MG63 (cell line): ENCODE measurements at places on chromosomes 4 and X. TPM values are rescaled to one million over a fixed set of nuclear protein-coding genes. Genes with fewer than 3 reads are reported as not detected.
A peak's percentile ranks its signal among the peaks of the same experiment; 100 is the strongest.

- peak; percentile 3 for DNase-seq
Observed at GRCh38 chr4:41538017-41538733, at the start of gene LIMCH1. LIMCH1 (plus strand) TSS chr4:41538157; CDS start chr4:41605996, 67,839 bp downstream.

- peak; percentile 9 for DNase-seq
Observed at GRCh38 chr4:11165052-11165451, 263.6 kb downstream of the HS3ST1 start.

GRCh38 chrX:37752936-37753335, 26.9 kb upstream of the CYBB start:
- DNase-seq: no peak

DNA sequence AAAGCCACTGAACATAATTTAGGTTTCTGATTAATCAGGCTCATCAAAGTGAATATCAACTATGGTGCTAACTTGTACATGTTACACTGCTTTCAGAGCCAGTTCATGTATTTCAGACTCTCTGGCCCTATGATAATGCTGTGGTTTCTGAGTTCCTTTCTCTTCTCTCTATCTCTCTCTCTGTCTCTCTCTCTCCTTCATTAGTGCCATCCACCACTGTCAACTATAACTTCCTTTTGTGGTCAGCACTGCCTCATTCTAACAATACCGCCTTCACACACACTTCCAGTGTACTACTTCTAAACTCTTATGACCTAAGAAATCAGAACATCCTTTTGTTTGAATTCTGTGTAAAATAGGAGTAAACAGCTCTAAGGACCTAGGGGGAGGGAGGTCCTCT, 907.1 kb downstream of the RPA4 start:
- DNase-seq: no peak

DNA sequence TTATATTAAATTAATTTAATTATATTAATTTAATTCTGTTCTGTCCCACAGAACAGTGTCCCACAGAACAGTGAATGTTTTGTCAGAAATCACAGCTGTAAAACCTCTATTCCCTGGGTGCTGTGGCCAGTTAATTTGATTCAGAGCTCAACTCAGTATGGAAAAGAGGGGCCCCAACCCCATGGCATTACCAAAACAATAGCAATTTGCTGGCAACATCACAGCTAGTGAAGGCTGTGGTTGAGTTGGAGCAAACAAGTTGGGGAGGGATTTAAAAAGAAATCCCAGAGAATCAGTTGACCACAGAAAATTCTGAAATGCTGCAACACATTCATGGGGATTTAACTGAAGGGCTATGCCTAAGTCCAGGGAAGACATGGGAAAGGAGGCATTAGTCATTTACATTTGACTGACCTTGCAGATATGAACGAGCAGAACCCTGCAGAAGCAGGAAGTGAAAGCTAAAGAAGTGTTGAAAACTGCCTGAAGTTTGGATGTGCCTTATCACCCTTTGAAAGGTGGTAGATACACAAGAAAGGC, 30.1 kb downstream of the PDHA2 start:
- DNase-seq: no peak

Gene PPBP
- not detected in 2 replicates for total RNA-seq

Gene AMBN
- not detected in 2 replicates for total RNA-seq
